ENCODE measurements at places on chromosomes 4 and X. TPM values are rescaled to one million over a fixed set of nuclear protein-coding genes. Genes with fewer than 3 reads are reported as not detected.

GRCh38 chr4:139144911-139145551 lies 32.0 kb downstream of the ELF2 start:
- H3K27me3 ChIP-seq = no peaks in the 10 kb centered on the region
- no peak for DNase-seq
- no peaks in the 10 kb centered on the region for H3K36me3 ChIP-seq
- H3K4me3 ChIP-seq = no peak overlapping the region
- H3K4me1 ChIP-seq = peaks cover 12% of the 10 kb centered on the region
- H3K27ac ChIP-seq = no peak overlapping the region

STK26 gene
- 15.0 TPM for total RNA-seq

- H3K36me3 ChIP-seq = no peaks in the 10 kb centered on the region
- no peak overlapping the region for H3K27ac ChIP-seq
- no peak overlapping the region for H3K4me3 ChIP-seq
- no peaks in the 10 kb centered on the region for H3K27me3 ChIP-seq
- no peaks in the 10 kb centered on the region for H3K4me1 ChIP-seq
- no peak for DNase-seq
Measured at GRCh38 chr4:120472447-120473131, 405.9 kb upstream of the MAD2L1 start.

CCDC120 gene
- total RNA-seq = 0.80 TPM

DNA sequence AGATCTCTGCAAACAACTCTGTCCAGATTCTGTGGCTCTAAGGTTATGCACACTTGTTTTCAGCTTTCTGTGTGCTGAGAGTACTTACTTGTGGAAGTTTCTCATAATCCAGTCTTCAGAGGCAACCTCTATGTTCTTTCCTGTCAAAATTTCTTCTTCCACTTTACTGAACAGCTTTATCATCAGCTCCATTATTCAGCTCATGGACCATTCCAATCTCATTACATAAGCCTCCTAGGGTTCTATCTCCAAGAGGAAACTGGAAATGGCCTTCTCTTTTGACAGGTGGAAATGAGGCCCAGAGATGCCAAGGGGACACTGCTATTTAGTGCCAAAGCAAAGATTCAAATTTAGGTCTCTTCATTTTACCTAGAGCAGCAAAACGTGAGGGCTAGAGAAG lies 61.3 kb downstream of the CHRDL1 start:
- no peak for DNase-seq
- H3K36me3 ChIP-seq = no peaks in the 10 kb centered on the region
- no peak overlapping the region for H3K4me3 ChIP-seq
- H3K27ac ChIP-seq = no peak overlapping the region

GRCh38 chr4:42865572-42866189 lies 26.8 kb upstream of the GRXCR1 start:
- DNase-seq = no peak
- no peak overlapping the region for H3K27ac ChIP-seq
- no peaks in the 10 kb centered on the region for H3K36me3 ChIP-seq
- no peaks in the 10 kb centered on the region for H3K4me1 ChIP-seq
- H3K4me3 ChIP-seq = no peak overlapping the region

DNA sequence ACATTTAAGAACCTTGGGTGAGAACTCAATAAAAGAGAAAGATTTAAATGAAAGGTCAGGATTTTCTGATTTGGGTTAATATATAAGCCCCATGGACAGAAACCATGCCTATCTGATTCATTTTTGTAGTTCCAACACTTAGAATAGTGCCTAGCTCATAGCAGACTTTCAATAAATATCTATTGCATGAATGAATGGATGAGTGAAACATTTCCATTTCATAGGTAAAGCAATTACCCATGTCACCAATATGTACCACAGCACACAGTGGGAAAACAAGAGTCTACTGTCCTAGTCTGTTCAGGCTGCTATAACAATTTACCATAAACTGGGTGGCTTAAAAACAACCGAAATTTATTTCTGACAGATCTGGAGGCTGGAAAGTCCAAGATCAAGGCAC lies 63.9 kb upstream of the PTPN13 start:
- no peaks in the 10 kb centered on the region for H3K27me3 ChIP-seq
- H3K4me3 ChIP-seq = no peak overlapping the region
- DNase-seq = no peak
- no peaks in the 10 kb centered on the region for H3K4me1 ChIP-seq

TAPT1 gene
- 52.5 TPM for total RNA-seq

- no peak overlapping the region for H3K4me3 ChIP-seq
- H3K36me3 ChIP-seq = no peaks in the 10 kb centered on the region
- no peaks in the 10 kb centered on the region for H3K27me3 ChIP-seq
- no peak for DNase-seq
- no peak overlapping the region for H3K27ac ChIP-seq
Measured at GRCh38 chr4:94491322-94491721, 39.6 kb downstream of the PDLIM5 start.

C4orf36 gene
- total RNA-seq = 6.6 TPM

- no peak for DNase-seq
- no peak overlapping the region for H3K4me3 ChIP-seq
- H3K27me3 ChIP-seq = peaks cover 36% of the 10 kb centered on the region
- H3K4me1 ChIP-seq = no peaks in the 10 kb centered on the region
Measured at GRCh38 chrX:68087526-68087925, 345.8 kb downstream of the OPHN1 start.
